ENCODE measurements at places on chromosomes 1 and 21. TPM values are rescaled to one million over a fixed set of nuclear protein-coding genes. Genes with fewer than 3 reads are reported as not detected.

Gene CACNA1S
- not detected for total RNA-seq

Gene AMPD1
- total RNA-seq: not detected

Gene PEA15
- 31.8 TPM for total RNA-seq

Gene HSPB7
- total RNA-seq: not detected

Gene CDC73
- total RNA-seq: 45.1 TPM

Gene WNT3A
- not detected for total RNA-seq

Gene CDK18
- total RNA-seq: 10.4 TPM

Gene CD84
- total RNA-seq: 18.1 TPM

Gene GNAT2
- 0.88 TPM for total RNA-seq

- H3K4me1 ChIP-seq: no peaks in the 10 kb centered on the region
- H3K27ac ChIP-seq: no peak overlapping the region
- no peak overlapping the region for H3K4me3 ChIP-seq
- no peaks in the 10 kb centered on the region for H3K27me3 ChIP-seq
These were observed 1219.0 kb upstream of the ADGRL4 start for GRCh38 chr1:80225510-80225909.

GRCh38 chr1:84632673-84633434 lies 57.4 kb downstream of the SSX2IP start:
- peaks cover 4% of the 10 kb centered on the region for H3K27me3 ChIP-seq
- DNase-seq: peak; percentile 25
- no peaks in the 10 kb centered on the region for H3K36me3 ChIP-seq
- H3K4me3 ChIP-seq: no peak overlapping the region
- H3K4me1 ChIP-seq: peaks cover 9% of the 10 kb centered on the region

GRCh38 chr1:17419626-17420328 lies 19.7 kb downstream of the RCC2 start:
- peak; percentile 72 for DNase-seq
- no peaks in the 10 kb centered on the region for H3K27me3 ChIP-seq
- peaks cover 17% of the 10 kb centered on the region for H3K4me1 ChIP-seq
- H3K4me3 ChIP-seq: no peak overlapping the region

DNA sequence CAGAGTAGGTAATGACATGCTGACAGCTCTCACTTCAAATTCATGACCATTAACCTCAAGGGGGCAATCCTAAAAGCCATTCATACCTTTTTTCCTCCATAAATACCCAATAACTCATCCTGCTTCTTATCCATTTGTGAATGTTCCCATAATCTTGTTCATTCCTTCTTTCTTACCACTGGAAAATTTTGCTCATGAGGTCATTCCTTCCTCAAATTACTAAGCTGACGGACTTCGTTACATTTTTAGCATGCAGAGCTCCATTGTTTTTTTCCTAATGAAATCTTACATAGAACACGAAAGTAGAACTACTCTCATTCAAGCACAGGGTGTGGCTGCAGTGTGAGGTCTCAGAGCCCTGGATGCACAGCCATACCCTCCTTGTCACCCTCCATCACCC lies 276.5 kb upstream of the DPYD start:
- H3K4me3 ChIP-seq: no peak overlapping the region
- no peak for DNase-seq
- H3K4me1 ChIP-seq: no peaks in the 10 kb centered on the region
- H3K27ac ChIP-seq: no peak overlapping the region

- peaks cover 77% of the 10 kb centered on the region for H3K4me1 ChIP-seq
- peak overlapping the region; percentile 91 for H3K27ac ChIP-seq
- peaks cover 4% of the 10 kb centered on the region for H3K36me3 ChIP-seq
- DNase-seq: no peak
- no peaks in the 10 kb centered on the region for H3K27me3 ChIP-seq
- H3K4me3 ChIP-seq: no peak overlapping the region
These were observed 11.5 kb upstream of the LYST start for GRCh38 chr1:235878082-235878811.

GRCh38 chr1:89310505-89310904 lies 37.8 kb upstream of the GBP5 start:
- peak overlapping the region; percentile 94 for H3K27ac ChIP-seq
- peaks cover 26% of the 10 kb centered on the region for H3K36me3 ChIP-seq
- peak overlapping the region; percentile 18 for H3K4me3 ChIP-seq
- peaks cover 58% of the 10 kb centered on the region for H3K4me1 ChIP-seq

- H3K36me3 ChIP-seq: peaks cover 19% of the 10 kb centered on the region
- no peak overlapping the region for H3K27ac ChIP-seq
- no peaks in the 10 kb centered on the region for H3K4me1 ChIP-seq
- H3K27me3 ChIP-seq: no peaks in the 10 kb centered on the region
- H3K4me3 ChIP-seq: no peak overlapping the region
These were observed 61.2 kb downstream of the CCDC30 start for GRCh38 chr1:42524330-42524729.

GRCh38 chr1:34591751-34592629 lies 162.9 kb upstream of the GJB5 start:
- DNase-seq: no peak
- no peak overlapping the region for H3K4me3 ChIP-seq
- peaks cover 11% of the 10 kb centered on the region for H3K27me3 ChIP-seq
- no peak overlapping the region for H3K27ac ChIP-seq
- peaks cover 2% of the 10 kb centered on the region for H3K4me1 ChIP-seq
- no peaks in the 10 kb centered on the region for H3K36me3 ChIP-seq

- no peaks in the 10 kb centered on the region for H3K36me3 ChIP-seq
- peak overlapping the region; percentile 61 for H3K4me3 ChIP-seq
- H3K4me1 ChIP-seq: peaks cover 15% of the 10 kb centered on the region
- H3K27ac ChIP-seq: no peak overlapping the region
These were observed 1.7 kb downstream of the FAM78B start for GRCh38 chr1:166164995-166165660.

DNA sequence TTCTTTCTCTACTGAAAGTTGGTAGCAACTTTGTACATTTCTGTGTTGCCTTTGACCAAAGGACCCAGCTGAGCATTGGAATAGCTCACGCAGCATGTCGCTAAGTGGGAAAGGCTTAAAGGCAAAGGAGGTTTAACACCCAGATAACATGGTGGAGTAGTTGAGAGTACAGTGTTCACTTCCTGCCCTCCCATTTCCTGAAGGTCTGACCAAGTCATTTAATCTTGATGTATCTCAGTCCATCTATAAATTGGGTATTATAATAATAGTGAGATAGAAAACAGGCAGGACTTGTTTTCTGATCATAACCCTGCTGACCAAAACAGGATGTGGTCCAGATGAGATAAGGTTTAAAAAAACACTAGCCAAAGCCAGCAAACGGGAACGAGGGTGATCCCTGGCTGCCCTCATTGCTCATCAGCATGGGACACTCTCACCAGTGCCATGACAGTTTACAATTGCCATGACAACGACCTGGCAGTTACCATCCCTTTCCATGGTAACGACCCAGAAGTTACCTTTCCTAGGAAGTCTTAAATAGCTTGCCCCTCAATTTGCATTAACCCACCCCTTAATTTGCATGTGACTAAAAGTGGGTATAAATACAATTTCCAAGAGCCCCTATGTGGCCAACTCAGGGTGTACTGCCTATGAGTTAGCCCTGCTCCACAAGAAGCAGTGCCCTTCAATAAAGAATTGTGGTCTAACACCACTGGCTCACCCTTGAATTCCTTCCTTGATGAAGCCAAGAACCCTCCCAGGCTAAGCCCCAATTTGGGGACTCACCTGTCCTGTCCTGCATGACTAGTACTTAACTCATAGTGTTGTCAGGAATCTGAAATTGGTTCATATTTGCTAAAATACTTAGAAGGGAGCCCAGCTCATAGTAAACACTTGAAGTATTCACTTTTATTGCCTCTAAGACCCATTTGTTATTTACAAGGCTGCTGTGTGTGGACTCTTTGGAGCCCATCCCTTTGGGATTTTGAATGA lies 28.4 kb upstream of the FHAD1 start:
- H3K4me1 ChIP-seq: peaks cover 5% of the 10 kb centered on the region
- no peak overlapping the region for H3K4me3 ChIP-seq
- H3K36me3 ChIP-seq: no peaks in the 10 kb centered on the region
- H3K27ac ChIP-seq: no peak overlapping the region

DNA sequence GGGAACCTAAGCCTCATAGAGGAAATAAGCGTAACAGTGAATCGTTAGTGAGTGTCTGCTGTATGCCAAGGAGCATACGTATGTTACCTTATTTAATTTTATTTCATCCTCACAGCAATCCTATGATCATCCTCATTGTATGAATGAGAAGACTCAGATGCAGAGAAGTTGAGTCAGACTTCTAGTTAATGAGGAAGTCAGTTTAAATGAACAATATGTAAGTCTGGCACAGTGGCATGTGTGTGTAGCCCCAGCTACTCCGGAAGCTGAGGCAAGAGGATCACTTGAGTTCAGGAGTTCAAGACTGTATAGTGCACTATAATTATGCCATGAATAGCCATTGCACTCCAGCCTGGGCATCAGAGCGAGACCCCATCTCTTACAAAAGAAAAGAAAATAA lies 148.0 kb downstream of the ZZZ3 start:
- H3K4me1 ChIP-seq: peaks cover 2% of the 10 kb centered on the region
- DNase-seq: no peak
- H3K4me3 ChIP-seq: no peak overlapping the region
- no peaks in the 10 kb centered on the region for H3K36me3 ChIP-seq
- H3K27ac ChIP-seq: no peak overlapping the region

GRCh38 chr1:210715072-210715471 lies 386.4 kb downstream of the HHAT start:
- H3K27ac ChIP-seq: no peak overlapping the region
- no peaks in the 10 kb centered on the region for H3K36me3 ChIP-seq
- no peak for DNase-seq
- H3K27me3 ChIP-seq: no peaks in the 10 kb centered on the region
- no peaks in the 10 kb centered on the region for H3K4me1 ChIP-seq

GRCh38 chr1:218674280-218674773 lies 329.2 kb downstream of the TGFB2 start:
- no peak for DNase-seq
- no peaks in the 10 kb centered on the region for H3K27me3 ChIP-seq
- H3K4me1 ChIP-seq: no peaks in the 10 kb centered on the region
- H3K27ac ChIP-seq: no peak overlapping the region
- H3K36me3 ChIP-seq: no peaks in the 10 kb centered on the region

- no peak overlapping the region for H3K27ac ChIP-seq
- no peak for DNase-seq
- H3K4me3 ChIP-seq: no peak overlapping the region
- H3K4me1 ChIP-seq: peaks cover 13% of the 10 kb centered on the region
- H3K27me3 ChIP-seq: peaks cover 3% of the 10 kb centered on the region
- H3K36me3 ChIP-seq: no peaks in the 10 kb centered on the region
These were observed 330.8 kb downstream of the NPHP4 start for GRCh38 chr1:5661196-5662085.

DNA sequence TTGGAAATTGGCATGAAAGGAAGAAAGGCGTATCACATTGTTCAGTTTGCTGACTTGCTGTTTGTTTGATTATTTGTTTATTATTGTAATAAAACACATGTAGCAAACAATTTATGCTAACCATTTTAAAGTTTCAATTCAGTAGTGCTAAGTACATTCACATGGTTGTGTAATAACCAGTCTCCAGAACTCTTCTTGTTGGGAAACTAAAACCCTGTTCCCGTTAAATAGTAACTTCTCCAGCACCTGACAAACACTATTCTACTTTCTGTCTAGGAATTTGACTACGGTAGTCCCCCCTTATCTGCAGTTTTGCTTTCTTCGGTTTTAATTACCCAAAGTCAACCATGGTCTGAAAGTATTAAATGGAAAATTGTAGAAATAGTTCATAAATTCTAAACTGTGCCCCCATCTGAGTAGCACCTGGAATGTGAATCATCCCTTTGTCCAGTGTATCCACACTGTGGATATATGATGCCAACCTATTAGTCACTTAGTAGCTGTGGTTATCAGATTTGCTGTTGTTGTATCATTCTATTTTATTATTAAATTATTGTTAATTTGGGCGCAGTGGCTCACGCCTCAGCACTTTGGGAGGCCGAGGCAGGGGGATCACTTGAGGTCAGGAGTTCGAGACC lies 5.5 kb downstream of the MORC3 start:
- no peaks in the 10 kb centered on the region for H3K27me3 ChIP-seq
- H3K36me3 ChIP-seq: peaks cover 42% of the 10 kb centered on the region
- H3K27ac ChIP-seq: peak overlapping the region; percentile 42
- peaks cover 52% of the 10 kb centered on the region for H3K4me1 ChIP-seq
- H3K4me3 ChIP-seq: no peak overlapping the region

DNA sequence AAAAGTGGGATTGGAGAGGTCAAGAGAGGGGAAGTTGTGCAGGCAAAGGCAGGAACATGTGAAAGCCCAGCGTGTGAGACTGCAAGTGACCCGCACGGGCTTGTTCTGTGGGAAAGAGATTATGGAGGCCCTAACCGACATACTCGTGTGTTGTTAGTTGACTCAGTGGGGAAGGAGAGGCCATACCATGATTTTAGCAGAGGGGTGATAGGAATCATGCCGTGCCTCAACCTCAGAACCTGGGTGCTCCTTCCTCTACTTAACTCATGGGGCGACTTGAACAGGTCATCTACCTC lies 19.3 kb downstream of the PGLYRP3 start:
- no peak overlapping the region for H3K4me3 ChIP-seq
- H3K4me1 ChIP-seq: peaks cover 12% of the 10 kb centered on the region
- no peaks in the 10 kb centered on the region for H3K36me3 ChIP-seq
- no peak for DNase-seq

- no peak for DNase-seq
- no peak overlapping the region for H3K4me3 ChIP-seq
- no peak overlapping the region for H3K27ac ChIP-seq
- H3K27me3 ChIP-seq: no peaks in the 10 kb centered on the region
- H3K36me3 ChIP-seq: no peaks in the 10 kb centered on the region
- peaks cover 23% of the 10 kb centered on the region for H3K4me1 ChIP-seq
These were observed 4.4 kb downstream of the PDE9A start for GRCh38 chr21:42657676-42658319.

- no peak overlapping the region for H3K27ac ChIP-seq
- DNase-seq: no peak
- H3K36me3 ChIP-seq: no peaks in the 10 kb centered on the region
- no peak overlapping the region for H3K4me3 ChIP-seq
These were observed 49.6 kb downstream of the ZFYVE9 start for GRCh38 chr1:52191395-52191965.

- peaks cover 19% of the 10 kb centered on the region for H3K36me3 ChIP-seq
- no peak overlapping the region for H3K4me3 ChIP-seq
- no peak for DNase-seq
- H3K27ac ChIP-seq: no peak overlapping the region
- no peaks in the 10 kb centered on the region for H3K4me1 ChIP-seq
These were observed 66.1 kb downstream of the EPS15 start for GRCh38 chr1:51453010-51453409.
